ACHN (cell line): ENCODE measurements at places on chromosomes 13 and 19.

DNA sequence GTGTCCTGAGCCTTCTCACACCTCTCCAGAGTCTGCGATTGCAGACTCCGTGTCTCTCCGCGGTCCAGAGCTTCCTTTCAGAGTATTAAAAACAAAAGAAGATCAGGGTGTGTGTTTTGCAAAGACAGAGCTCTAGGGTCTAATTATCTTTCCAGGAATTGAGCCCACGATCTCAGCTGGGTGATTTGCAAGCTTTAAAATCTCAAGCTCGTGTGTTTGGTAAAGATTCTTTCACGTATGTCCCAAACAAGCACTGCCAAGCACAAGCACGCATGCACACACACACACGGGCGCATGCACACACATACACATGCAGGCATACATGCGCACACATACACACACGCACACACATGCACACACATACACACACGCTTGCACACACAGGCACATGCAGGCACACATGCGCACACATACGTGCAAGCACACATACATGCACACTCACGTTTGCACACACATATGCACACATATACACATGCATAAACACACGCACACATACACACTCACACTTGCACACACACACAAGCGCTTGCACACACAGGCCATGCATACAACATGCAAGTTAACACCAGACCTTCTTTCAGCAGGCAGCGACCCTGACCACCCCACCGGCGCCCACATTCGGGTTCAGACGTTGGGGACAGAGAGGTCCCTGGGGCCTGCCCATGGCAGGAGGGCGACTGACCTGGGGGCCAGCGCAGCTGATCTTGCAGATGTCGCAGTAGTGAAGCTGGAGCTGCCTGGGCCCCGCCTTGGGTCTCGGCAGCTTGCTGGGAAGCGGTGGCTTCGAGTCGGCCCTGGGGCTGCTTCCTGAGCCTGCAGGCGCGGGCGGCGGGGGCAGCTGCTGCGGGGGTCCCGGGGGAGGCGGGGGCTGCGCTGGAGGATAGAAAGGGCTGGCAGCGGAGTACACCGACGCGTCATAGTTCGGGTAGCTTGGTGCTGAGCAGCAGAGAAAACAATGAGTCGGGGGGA lies 37.9 kb downstream of the ZFR2 start:
- DNase-seq, result no peak

GRCh38 chr13:101784313-101784712 lies 331.8 kb downstream of the ITGBL1 start:
- DNase-seq, result no peak

DNA sequence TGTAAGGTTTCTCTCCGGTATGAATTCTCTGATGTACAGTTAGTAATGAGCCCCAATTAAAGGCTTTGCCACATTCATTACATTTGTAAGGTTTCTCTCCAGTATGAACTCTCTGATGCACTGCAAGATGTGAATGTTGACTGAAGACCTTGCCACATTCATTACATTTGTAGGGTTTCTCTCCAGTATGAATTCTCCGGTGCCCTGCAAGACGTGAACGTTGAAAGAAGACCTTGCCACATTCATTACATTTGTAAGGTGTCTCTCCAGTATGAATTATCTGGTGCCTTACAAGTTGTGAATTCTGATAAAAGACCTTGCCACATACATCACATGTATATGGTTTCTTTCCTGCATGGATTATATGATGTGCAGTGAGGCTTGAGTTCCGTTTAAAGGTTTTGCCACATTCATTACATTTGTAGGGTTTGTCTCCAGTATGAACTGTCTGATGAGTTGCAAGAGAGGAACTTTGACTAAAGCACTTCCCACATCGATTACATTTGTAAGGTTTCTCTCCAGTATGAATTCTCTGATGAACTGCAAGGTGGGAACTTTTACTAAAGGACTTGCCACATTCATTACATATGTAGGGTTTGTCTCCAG lies 17.7 kb upstream of the ZNF432 start:
- no peak for DNase-seq

- no peak for DNase-seq
Observed at GRCh38 chr19:49116544-49116943, 2.4 kb downstream of the LIN7B start.

GRCh38 chr13:67772807-67773453 lies 542.8 kb upstream of the PCDH9 start:
- DNase-seq, result no peak

- DNase-seq, result no peak
Observed at GRCh38 chr13:63643543-63643942, 2227.9 kb upstream of the PCDH20 start.

GRCh38 chr19:18449552-18449951 lies 11.6 kb upstream of the ISYNA1 start:
- DNase-seq, result no peak

DNA sequence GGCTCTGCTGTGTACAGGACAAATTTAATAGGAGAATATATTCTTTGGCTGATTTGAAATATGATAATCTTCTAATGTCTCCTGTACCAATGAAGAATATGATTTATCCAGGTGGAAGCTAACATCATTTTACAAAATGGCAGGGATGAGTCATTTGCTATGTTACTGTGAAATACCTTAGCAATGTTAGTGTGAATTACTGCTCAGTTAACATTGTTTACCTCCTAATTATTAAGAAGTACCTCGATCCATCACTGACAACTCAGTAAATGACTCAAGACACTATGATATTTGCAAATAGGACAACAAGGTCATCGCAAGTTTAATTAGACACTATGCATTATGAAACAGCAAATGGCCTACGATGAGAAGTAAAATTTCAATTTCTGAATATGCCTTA lies 309.1 kb upstream of the EDNRB start:
- DNase-seq, result no peak

DNA sequence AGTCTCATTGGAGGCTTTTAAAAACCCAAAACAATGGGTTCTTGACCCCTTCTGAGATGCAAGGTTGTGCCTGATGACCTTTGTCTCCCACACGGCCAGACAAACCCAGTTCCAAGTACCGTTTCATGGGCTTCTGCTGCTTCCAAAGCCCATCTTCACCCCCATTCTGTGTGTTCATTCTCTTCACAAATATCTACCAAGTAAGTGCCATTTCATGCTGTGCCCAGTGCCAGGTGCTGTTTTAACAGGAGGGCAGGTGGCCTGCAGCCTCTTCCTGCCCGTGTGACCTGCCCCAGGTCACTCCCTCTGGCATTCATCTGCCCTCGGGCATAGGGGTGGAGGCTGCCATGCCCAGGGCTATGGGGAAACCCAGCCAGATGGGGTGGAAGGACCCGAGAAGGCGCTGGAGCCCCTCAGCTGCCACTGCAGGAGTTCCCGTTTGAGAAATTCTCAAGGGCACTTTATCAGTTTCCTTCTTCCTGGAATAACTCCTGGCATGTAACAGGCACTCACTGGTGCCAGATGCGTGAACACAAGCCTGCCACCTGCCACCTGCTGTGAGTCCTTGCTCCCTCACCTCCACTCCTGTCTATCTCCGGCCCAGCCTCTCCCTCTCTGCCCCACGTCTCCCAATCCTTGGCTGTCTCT lies 12.5 kb downstream of the CAPN12 start:
- no peak for DNase-seq

DNA sequence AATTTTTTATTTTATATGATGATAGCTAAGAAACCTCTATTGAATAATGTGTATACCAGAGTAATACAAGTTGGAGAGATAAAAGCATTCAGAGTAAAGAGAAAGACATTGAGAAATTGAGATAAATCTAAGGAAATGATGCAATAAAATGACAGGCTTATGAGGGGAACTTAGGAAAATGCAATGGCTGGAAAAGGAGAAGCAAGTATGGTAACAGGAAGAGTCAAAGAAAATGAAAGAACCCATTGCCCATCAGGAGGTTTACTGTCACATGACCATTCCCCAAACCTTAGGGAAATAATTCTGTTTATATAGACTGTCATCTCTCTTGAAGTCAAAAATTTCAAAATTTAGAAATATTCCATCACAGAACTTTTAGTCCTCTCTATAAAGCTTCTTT lies 808.0 kb upstream of the PRR20A start:
- no peak for DNase-seq

DNA sequence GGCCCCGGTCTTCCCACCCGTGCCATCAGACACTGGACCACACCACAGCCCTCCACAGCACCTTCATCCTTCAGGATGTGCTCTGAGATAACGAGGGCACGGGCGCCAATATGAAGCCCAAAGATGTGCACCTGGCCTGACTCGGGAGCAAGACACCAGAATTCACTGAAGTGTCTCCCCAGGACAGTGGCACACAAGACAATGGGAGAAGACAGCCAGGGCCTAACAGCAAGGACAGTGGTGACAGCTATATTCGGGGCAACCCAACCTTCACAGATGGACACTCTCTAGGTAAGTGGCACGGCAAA lies 7.2 kb downstream of the DDX39A start:
- no peak for DNase-seq

GRCh38 chr19:6239401-6239844 lies 40.4 kb downstream of the MLLT1 start:
- DNase-seq, result no peak

DNA sequence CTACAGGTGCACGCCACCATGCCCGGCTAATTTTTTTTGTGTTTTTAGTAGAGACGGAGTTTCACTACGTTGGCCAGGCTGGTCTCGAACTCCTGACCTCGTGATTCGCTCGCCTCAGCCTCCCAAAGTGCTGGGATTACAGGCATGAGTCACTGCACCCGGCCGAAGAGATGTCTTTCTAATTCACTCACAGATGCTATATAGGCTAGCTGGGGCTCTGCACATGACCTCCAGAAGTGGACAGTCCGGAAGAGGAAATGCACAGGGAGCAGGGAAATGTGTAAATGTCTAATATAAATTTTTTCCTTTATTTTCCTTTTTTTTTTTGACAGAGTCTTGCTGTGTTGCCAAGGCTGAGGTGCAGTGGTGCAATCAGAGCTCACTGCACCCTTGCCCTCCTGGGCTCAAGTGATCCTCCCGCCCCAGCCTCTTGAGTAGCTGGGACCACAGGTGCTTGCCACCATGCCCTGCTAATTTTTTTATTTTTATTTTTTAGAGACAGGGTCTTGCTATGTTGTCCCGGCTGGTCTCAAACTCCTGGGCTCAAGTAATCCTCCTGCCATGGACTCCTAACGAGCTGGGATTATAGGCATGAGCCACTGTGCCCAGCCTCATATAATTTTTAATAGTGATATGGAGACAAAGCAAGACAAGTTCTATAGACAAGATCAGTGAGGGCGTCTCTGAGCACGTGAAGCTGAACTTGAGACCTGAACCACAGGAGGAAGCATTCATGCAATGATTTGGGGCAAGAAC lies 8.4 kb downstream of the GIPC1 start:
- no peak for DNase-seq

- no peak for DNase-seq
Observed at GRCh38 chr19:51410950-51411748, 6.3 kb downstream of the SIGLEC10 start.

- peak; percentile 42 for DNase-seq
Observed at GRCh38 chr13:30676672-30677071, 58.7 kb upstream of the ALOX5AP start.

DNA sequence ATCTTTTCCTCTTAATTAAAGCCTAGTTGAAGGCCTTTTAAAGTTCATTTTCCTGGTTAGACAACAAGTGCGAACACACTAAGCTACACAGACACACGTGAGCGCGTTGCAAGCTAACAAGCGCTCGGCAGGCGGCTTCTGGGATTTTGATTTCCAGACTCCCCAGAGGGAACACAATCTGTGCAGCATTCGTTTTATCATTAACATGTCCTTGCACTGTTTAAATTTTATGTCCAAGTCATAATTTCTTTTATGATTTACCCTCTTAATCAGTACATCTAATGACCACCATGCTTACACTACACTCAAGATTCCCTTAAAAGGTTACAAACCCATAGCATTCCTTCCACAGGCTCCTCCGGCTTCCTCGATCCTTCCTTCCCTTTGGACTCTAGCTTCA lies 16.8 kb downstream of the COL4A1 start:
- DNase-seq, result no peak

DNA sequence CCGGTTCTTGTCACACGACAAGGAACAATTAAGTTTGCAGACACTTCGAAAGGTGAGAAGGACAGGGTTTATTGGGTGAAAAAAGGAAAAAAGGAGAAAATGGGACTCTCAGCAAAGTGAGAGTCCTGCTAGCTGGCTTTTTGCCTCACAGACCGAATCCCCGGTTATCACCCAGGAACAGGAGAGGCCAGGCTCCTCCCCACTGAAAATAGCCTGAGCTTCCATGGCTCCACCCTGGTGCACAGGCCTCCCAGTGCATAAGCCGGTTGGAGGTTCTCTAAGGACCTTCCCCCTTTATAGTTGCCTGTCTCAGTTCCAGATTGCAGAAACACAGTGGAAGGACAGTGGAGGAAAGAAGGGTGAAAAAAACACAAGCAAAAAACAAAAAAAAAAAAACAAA lies 571.7 kb downstream of the KCTD12 start:
- no peak for DNase-seq

GRCh38 chr13:47119575-47120235 lies 222.9 kb upstream of the HTR2A start:
- no peak for DNase-seq

- no peak for DNase-seq
Observed at GRCh38 chr19:2653710-2654707, 48.5 kb downstream of the GNG7 start.

DNA sequence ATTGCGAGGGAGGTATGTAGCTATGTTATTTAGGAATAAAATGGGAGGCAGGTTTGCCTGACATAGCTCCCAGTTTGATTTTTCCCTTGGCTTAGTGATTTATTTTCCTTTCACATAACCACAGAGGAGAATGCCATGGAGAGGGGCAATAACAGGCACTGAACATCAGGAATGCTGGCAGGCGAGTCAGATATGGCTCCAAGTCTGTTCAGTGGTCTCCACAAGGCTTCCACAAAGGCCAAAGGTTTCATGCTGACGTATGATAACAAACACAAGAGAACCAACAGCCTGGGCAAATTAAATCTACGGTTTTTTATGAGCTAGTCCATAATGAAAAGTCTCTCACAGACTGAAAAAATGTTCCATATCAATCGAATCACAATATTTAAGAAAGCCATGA lies 66.7 kb downstream of the SUCLA2 start:
- DNase-seq, result no peak

GRCh38 chr13:35891507-35892441 lies 239.4 kb downstream of the DCLK1 start:
- DNase-seq, result peak; percentile 2

GRCh38 chr13:80469105-80469852 lies 128.4 kb upstream of the SPRY2 start:
- no peak for DNase-seq
